ENCODE measurements at places on chromosomes 5 and 9. TPM values are rescaled to one million over a fixed set of nuclear protein-coding genes. Genes with fewer than 3 reads are reported as not detected.

NMUR2 gene
- not detected for total RNA-seq

CAVIN4 gene
- 0.51 TPM for total RNA-seq

GRCh38 chr5:1172670-1173404 lies 28.6 kb upstream of the SLC6A19 start:
- no peak for DNase-seq

GRCh38 chr9:38030658-38031057 lies 38.4 kb downstream of the SHB start:
- no peak for DNase-seq

DNA sequence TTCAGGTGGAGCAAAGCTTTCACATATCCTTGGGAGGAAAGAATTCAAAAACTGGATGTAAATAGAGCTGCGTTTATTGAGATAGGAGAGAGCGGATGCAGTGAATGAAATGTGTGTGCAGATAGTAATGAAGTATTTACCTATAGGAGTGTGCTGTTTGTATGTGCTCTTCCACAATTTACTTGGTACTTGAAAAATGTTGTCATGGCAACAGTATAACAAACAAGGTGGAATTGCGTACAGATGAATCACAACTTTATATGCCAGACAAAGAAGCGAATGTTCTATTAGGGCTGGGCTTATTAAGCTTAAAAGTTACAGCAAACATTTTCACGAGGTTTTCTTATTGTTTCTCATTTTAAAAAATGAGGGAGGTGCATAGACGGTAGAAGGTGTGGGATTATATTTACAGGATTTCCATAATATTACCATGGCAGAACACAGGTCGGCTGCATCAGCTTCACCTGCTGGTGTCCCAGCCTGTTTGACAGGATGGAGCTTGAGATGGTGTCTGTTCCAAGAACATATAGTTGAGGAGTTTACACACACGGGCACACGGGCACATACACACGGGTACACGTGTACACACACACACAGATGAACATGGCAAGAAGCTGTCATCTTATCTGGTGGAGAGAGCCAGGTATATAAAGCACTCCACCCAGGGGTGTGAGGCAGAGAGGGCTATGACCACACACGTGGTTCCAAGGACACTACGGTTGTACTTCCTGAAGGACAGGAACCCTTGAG lies 155.7 kb downstream of the RMI1 start:
- DNase-seq, result no peak

Measured in posterior vena cava (tissue), 2 donors.